Activated naive CD4-positive, alpha-beta T cell treated with Interleukin-2 at 50 U/mL for 16 hours (primary cell): ENCODE measurements at places on chromosomes 1 and 21.

- no peak for DNase-seq
Measured at GRCh38 chr1:231206856-231207255, 34.2 kb upstream of the GNPAT start.

- DNase-seq = no peak
Measured at GRCh38 chr1:54284781-54285529, 85.0 kb downstream of the MRPL37 start.

DNA sequence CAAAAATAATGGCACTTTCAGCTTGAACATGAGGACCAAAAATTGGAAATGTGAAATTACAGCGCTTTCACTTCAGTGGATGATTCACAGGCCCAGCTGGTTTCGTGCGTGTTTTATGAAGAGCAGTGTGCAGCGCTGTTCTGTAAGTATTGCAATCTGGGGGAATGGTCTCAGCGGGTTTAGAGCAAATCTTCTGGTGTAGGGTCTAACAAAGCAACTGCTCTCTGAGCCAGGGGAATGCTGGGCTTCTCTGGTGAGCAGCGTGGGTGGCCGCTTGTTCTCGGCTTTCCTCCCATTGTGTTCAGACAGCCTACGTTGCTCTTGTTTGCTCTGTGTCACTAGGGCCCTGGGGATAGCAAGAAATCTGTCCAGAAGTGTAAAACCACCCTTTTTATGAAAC, 42.4 kb upstream of the GADD45A start:
- no peak for DNase-seq

DNA sequence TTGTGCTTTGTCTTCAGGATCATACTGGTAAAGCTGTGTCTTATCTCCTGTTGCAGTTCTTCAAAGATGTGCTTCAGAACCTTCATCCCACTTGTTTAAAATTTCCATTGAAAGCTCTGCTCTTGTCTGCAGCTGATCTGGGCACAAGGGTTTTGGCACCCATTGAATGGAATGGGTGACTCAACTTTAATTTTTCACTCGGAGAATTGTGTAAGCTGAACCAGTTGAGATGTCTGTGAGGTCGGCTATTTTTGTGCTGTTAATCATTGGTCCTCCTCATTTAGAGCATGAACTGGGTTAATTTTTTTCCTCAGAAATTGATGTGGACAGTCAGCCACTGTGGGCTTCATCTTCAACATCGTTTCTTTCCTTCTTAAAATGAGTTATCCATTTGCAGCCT, 252.1 kb downstream of the TM2D1 start:
- DNase-seq = no peak

GRCh38 chr21:39885119-39885848, 18.0 kb downstream of the PCP4 start:
- DNase-seq = no peak

GRCh38 chr1:201221201-201221846, 30.7 kb downstream of the IGFN1 start:
- DNase-seq = no peak

DNA sequence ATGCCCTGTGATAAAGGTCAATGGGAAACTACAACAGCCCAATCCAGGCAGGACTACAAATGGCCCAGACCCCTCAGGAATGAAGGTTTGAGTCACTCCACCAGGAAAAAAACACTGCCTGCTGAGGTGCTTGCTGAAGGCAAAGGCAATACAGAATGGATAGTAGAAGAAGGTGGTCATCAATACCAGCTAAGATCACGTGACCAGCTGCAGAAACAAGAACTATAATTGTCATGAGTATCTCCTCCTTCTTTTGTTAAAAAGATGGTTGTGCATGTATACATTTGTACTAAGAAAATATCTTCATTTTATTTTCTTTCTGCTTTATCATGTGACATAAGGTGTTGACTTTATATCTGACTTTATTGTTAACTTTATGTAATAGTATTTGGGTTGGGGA, 23.4 kb upstream of the ZNF644 start:
- no peak for DNase-seq

GRCh38 chr1:160237558-160237957, 24.8 kb downstream of the DCAF8 start:
- no peak for DNase-seq

GRCh38 chr1:231170875-231171274, 9.0 kb downstream of the TRIM67 start:
- no peak for DNase-seq

DNA sequence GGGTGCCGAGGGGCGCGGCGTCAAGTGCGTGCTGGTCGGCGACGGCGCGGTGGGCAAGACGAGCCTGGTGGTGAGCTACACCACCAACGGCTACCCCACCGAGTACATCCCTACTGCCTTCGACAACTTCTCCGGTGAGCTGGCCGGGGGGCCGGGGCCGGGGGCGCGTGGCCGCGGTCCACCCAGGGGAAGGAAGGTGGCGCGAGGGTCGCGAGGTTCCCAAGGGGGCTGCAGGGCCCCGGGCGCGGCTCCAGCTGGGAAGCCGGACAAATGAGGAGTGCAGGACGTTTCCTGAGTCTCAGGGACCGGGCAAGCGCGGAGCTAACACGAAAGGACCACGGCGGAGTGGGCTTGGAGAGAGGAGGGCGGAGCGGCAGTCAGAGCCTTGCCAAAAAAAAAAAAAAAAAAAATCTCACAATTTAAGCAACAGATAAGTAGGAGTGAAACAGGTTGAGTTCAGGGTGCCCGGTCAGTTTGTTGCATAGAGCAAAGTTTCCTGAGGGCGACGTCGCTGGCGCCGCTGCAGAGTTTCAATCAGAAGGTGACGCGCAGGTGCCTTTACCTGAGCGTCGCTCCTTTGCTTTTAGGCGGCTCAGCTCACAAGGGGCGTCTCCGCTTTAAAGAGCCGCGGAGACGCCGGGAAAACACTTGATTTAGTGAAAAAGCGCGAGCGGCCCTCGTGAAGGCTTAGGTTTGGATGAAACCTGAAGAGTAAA, 750 bp downstream of the RHOU start:
- peak; percentile 27 for DNase-seq

- DNase-seq = no peak
Measured at GRCh38 chr1:234484218-234484617, 5.2 kb upstream of the TARBP1 start.

DNA sequence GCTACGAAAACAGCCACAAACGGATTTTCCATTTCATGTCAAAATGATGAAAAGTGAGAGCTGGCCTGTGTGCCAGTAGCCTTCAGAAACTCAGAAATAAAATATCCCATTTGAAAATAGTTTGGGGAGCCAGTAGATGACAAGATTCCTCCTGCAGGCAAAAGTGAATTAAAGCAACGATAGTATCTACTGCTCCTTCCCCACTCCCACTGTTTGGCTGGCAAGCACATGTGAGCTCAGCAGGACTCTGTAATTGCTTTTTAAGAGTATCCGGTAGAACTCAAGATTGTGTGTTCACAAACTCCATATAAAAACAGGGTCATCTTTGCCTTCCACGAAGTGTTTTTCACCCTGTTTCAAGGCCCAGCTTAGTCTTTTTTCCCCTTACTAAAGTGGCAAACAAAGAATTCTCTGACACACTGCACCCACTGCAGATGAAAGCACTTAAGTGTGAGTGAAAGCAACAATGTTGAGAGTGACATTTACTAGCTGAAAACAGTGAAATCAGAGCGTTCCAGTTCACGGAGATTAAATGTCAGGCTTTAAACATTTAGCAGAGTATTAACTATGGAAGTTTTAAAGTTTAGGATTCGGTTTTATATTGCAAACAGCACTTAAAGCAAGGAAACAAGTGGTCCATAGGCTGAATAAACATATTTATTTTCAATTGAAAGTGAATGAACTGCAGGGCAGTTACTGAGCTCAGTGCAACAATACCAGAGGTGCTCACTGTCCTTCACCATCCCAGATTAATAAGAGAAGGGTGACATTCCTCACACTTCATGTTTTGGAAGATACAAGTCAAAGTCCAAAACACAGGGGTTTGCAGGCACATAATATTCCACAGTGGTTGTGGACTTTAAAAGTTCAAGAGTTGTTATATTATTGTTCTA, 70.0 kb downstream of the ALG14 start:
- no peak for DNase-seq

DNA sequence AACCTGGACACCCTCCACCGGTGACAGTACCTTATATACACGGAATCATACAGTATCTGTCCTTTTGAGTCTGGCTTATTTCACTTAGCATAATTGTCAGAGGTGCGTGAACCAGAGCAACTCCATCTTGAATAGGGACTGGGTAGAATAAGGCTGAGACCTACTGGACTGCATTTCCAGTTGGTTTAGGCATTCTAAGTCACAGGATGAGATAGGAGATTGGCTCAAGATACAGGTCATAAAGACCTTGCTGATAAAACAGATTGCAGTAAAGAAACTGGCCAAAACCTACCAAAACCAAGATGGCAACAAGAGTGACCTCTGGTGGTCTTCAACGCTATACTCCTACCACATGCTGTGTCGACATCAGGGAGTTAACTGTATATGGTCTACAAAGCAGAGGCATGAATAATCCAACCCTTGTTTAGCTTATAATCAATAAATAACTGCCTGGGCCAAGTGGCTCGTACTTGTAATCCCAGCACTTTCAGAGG, 1.4 kb upstream of the FDPS start:
- DNase-seq = no peak

DNA sequence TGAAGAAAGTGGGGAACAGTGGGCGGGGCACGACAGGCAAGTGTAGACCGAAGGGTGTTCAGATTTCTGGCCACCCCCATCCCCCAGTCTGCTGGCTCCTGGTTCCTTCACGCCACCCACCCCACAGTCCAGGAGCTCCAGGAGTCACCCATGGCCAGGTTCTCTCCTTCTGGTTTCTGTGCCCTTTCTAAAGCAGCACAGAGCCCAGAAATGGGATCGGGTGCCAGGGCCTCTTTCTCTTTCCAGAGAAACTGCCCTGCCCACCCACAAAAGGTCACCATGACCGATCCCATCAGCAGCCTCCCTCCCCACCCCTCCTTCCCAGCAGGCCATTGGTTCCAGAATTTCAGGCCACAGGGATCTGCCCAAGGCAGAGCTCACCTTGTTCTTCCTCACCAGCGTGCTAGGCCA, 3.2 kb upstream of the CELSR2 start:
- DNase-seq = no peak

GRCh38 chr1:232423591-232423990, 206.3 kb downstream of the SIPA1L2 start:
- DNase-seq = no peak

GRCh38 chr1:30756545-30757351, 826 bp downstream of the LAPTM5 start:
- peak; percentile 68 for DNase-seq

GRCh38 chr21:26368591-26369320, 198.2 kb upstream of the APP start:
- no peak for DNase-seq

- DNase-seq = no peak
Measured at GRCh38 chr1:157158967-157159366, 20.8 kb upstream of the ETV3 start.
